CD4-positive, alpha-beta T cell treated with Interleukin-2 at 100 ng/mL for 4 hours (primary cell): ENCODE measurements at places on chromosomes 16 and 17.
A peak's percentile ranks its signal among the peaks of the same experiment; 100 is the strongest.

DNA sequence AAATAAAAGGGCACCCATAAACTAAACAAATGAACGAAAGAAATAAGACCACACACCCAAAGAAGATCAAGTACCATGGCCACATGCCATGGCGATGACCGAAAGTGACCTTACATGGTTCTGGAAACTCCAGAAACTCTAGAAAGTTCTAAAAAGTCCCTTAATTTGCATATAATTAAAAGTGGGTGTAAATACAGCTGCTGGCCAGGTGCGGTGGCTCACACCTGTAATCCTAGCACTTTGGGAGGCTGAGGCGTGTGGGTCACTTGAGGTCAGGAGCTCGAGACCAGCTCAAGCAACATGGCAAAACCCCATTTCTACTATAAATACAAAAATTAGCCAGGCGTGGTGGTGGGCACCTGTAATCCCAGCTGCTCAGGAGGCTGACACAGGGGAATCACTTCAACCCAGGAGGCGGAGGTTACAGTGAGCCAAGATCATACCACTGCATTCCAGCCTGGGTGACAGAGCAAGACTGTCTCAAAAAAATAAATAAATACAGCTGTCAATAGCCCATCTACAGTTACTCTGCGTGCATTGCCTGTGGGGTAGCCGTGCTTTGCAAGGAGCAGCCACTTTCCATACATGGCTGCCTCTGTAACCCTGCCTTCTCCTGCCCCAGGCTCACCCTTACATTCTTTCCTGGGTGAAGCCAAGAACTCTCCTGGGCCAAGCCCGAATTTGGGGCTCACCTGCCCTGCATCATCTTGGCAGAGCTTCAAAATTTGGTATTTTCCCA is 7.2 kb upstream of the ZNF778 start:
- no peak for DNase-seq

DNA sequence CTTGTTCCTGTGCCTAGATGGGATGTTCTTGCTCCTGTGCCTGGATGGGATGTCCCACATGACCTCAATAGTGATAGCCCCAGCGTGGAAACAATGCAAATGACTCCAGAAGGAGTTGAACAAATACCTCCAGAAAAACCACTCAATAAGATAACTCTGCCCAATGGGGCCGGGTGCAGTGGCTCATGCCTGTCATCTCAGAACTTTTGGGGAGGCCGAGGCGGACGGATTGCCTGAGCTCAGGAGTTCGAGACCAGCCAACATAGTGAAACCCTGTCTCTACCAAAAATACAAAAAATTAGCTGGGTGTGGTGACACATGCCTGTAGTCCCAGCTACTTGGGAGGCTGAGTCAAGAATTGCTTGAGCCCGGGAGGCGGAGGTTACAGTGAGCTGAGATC is 15.2 kb upstream of the LITAF start:
- DNase-seq = no peak

DNA sequence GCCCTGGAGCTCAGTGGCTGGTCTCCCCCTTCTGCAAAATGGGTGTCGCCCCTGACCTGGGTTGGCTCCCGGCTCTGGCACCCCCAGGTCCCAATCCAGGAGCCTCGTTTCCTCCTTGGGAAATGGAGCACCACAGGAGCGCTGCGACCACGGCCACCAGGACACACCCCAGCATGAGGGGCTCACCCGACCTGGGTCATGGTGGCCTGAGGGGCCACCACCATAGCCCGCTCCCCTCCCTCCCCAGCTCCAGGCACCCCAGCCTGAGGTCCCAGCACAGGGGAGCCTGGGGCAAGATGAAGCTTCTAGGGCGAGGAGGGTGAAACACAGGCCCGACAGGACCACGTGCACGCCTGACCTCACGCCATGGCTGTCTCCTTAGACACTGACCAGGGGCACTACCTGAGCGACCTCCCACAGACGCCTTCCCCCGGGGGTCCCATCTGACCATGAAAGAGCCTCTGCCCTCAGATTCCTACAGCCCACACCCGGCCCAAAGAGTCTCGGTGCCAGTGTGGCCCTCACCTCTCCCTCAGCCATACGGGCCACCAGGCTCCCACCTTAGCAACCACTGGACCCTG is 11.8 kb downstream of the BCAR1 start:
- DNase-seq = no peak

DNA sequence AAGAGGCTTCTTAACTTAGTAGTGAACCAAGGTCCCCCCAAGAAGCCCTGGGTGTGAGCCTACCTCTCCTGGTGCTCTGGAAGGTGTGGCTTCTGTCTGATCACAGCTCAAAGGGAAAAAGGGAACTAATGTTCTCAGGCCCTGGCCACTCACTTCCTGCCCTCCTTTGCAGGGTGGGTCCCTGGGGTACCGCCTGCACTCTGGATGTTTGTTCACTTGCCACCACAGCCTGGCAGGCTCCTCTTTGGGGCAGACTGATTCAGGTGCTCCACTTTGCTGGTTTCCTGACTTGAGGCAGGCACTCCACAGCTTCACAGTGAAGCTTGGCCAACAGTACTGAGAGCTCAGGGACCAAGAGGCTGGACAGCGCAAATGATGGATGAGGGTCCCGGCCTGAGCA is 5.9 kb upstream of the MYO15A start:
- no peak for DNase-seq

- DNase-seq = no peak
These were observed 24.6 kb downstream of the FZD2 start for GRCh38 chr17:44581868-44582267.

- peak; percentile 47 for DNase-seq
These were observed 8.1 kb upstream of the TIMP2 start for GRCh38 chr17:78933025-78933958.

GRCh38 chr17:1487939-1488825 is 4.3 kb downstream of the MYO1C start:
- DNase-seq = peak; percentile 53

DNA sequence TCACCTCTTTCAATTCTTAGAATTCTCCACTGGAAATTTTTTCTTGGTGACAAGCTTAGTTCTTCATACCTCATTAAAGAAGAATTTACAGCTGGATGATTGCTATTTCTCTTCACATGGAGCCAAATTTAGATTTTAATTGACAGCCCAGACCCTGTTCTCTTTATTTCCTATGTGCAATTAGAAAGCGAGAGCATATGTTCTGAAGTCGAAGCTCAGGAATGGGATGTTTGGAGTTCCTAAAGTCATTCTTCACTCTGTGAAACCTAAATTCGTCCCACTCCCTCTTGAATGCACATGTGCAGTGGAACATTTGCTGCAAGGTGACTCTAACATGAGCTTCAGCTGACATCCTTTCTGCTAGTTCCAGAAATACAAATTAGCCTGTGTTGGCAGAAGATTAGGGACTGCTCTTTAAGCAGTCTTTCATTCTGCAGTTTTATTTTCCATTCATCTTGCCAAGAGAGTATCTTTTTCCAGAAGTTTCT is 129.3 kb upstream of the KCNJ16 start:
- no peak for DNase-seq

GRCh38 chr16:57709663-57710062 is 15.1 kb downstream of the DRC7 start:
- DNase-seq = no peak

DNA sequence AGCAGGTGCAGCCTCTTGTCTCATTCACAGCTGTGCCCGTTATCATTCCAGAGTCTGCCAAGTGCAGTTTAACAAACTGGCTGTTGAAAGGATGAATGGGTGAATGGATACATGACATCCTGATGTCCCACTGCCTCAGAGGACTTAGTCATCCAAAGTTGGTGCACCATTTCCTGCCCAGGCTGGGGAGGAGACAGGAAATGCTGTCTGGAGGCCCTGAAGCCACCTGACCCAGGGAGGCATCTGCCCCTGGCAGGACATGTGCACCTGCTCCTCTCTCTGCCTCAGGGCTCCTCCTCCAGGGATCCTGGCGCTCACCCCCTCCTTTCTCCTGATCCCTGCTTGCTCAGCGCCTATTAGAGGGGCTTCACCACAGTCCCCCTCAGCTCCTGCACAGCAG is 1.8 kb upstream of the CD300C start:
- DNase-seq = no peak

- DNase-seq = no peak
These were observed 2.1 kb upstream of the AMDHD2 start for GRCh38 chr16:2517954-2518605.
